Ammon's horn (tissue), 1 donor: ENCODE measurements at places on chromosomes 3 and 15.

DNA sequence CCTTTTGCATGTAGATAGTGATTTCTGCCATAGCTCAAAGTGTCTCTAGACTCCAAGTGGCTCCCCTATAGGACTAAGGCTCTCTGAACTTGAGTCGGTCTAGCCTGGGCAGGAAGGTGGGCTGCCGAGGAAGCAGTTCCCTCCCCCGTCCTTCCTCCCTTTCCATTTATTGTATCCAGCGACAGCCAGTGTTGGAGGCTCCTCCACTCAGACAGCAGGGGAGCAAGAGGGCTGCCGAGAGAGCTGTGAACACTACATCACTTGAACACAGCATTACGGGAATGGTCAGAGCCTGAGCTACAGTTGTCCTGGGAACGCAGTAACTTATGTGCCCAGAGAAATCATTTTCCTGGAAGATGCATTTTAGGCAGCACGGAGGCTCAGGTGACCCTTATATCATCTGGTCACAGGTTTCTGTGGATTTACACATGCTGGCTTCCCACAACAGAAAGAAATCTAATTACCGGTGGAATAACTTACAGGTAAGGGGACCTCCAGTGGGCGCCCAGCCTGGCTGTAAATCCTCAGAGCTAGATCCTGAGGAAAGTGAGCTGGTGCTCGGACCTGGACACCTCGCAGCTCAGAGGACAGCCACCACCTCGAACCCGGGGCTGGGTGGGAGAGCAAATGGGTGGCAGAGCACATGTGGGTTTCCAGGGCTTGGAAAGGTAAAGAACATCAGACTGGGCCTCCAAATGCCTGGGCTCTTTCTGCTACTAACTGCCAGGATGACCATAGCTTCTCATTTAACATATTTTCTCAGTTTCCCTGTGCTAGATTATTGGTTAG lies 197.1 kb downstream of the UACA start:
- DNase-seq = no peak

DNA sequence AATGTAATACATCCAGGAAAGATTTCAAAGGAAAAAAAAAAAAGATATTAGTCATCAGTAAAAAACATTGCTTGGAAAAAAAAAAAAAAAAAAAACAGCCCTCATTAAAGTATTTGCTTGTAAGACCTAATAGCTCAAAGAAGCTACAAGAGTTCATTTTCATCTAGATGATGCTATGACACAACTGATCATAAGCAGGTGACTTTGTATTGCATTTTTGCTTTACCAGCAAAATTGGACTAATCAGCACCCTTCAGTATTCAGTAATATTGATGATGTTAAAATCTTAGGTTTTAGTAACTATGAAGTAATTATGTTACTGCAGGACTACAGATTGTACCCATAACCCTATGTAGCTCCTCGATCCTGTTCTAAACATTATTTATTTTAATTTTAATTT lies 214.7 kb upstream of the CADM2 start:
- no peak for DNase-seq

- no peak for DNase-seq
Measured at GRCh38 chr3:34323517-34323916, 525.1 kb downstream of the PDCD6IP start.

DNA sequence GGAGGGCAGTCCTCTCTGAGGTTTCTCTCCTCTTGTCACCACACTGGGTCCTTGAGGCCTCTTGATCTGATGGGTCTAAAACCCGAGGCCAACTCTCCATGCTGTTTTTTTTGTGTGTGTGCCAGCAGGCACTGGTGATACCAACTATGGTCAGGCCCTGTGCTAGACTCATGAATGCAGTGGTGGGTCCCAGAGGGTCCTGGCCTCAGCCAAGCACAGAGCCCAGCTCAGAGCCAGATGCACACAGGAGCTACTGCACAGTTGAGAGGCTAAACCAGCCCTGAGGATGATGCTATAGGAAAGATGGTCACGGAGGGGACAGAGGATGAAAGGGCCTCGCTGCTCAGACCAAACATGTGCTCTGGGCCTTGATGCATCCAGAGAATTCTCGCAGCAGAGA lies 33.5 kb downstream of the RAB6B start:
- DNase-seq = no peak

DNA sequence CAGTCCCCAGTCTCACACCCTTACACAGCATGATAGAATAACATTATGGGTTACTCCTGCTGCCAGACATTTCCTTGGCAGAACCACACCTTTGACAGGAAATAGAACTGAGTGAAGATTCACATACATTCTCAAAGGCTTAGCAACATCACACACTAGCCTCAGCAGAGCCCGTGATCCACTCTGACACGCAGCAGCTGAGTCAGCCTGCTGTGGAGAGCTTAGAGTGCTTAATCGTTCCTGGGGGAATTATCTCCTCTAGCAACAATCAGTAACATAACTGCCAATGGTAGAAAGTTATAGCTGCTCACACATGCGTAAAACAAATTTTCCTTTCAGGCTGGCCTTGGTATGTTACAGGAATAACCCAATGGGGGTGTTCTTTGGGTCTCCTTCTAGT lies 382.1 kb downstream of the GAP43 start:
- peak; percentile 15 for DNase-seq

GRCh38 chr3:13283877-13284264 lies 136.3 kb downstream of the NUP210 start:
- no peak for DNase-seq

GRCh38 chr15:75625542-75626347 lies at the start of gene SNUPN:
Gene SNUPN (minus strand): TSS chr15:75625725. CDS start chr15:75621051, 4,674 bp downstream.
- DNase-seq = peak; percentile 96

DNA sequence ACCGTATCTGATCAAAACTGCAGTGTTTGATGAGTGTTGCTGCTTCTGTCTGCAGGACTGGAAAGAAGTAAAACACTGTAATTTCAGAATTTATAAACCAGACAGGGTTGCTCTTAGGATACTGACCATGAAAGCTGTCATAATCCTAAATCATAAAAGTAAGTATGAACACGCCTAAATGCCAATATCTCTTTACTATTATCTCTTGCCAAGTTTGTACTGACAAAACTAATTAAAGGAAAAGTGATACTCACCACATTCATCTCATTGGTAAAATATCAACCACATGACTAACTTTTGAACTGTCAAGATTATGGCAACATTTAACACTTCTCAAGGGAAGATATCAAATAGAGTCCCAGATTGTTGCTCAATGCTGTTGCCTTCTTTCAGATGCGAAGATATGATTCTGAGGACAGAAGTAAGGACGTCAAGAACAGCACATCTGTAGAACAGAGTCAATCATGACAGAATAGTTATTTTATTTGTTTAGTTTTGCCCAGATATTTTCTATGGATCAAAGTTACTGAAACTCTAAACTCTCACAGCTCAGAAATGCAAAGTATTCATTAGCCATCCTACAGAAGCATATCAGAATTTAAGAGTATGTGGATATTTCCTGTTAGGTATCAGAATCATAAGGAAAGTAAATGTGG lies 61.4 kb upstream of the COL8A1 start:
- DNase-seq = no peak
